Activated naive CD4-positive, alpha-beta T cell treated with anti-CD3 and anti-CD28 coated beads for 36 hours (primary cell): ENCODE measurements at places on chromosomes 5 and 9.
A peak's percentile ranks its signal among the peaks of the same experiment; 100 is the strongest.

DNA sequence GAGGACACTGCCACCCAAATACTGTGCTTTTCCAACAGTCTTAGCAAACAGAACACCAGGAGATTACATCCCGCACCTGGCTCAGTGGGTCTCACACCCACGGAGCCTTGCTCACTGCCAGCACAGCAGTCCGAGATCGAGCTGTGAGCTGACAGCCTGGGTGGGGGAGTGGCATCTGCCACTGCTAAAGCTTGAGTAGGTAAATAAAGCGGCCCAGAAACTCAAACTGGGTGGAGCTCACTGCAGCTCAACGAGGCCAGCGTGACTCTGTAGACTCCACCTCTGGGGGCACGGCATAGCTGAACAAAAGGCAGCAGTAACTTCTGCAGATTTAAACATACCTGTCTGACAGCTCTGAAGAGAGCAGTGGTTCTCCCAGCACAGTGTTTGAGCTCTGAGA is 28.8 kb downstream of the EPB41L4A start:
- no peak for DNase-seq

GRCh38 chr5:156481741-156482140 is 154.8 kb downstream of the SGCD start:
- DNase-seq = no peak

DNA sequence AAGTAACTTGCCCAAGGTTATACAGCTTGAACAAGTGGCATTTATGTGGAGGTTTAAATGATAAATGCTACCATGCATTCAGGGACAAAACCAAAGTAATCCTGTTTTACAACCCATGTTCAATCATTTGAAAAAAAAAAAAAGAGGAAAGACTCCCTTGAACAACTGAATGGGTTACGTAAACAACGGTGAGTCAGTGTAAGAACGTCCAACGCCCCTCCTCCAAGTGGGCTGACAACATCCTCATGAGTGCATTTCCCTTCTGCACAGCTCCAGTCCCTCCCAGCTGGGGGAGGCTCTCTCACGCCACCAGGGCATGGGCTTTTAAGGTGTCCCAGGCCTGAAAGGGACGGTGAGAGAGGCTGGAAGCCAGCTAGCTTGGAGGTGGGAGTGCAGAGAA is 90.0 kb downstream of the PRRT1B start:
- DNase-seq = peak; percentile 92

DNA sequence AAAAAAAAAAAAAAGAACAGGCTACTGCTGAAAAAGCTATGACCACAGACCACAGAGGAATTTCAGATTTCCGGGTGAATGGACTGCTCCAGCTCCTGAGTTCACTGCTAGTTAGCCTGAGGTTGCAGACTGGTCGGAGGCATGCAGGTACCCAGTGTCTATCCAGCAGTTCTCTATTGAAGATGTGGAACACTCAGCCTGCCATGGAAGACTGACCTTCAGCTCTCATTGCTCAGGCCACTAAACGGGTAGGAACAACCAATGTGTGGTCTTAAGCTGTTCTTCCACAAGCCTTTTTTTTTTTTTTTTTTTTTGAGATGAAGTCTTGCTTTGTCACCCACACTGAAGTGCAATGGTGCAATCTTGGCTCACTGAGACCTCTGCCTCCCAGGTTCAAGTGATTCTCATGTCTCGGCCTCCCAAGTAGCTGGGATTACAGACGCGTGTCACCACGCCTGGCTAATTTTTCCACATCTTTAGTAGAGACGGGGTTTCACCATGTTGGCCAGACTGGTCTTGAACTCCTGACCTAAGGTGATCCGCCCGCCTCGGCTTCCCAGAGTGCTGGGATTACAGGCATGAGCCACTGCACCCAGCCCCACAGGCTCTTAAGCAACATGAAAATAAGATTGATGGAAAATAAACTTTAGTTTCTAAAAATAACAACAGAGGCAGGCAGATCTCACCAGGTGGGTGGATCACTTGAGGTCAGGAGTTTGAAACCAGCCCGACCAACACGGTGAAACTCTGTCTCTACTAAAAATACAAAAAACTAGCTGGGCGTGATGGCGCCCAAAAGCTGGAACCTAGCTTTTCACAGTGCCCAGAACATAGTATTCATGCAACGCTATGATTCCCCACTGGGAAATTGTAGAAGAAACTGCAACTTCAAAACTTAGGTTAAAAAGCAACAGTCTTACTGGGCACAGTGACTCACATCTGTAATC is 20.0 kb upstream of the NPM1 start:
- DNase-seq = no peak

GRCh38 chr5:149062371-149063016 is 368 bp downstream of the SH3TC2 start:
- no peak for DNase-seq

- DNase-seq = no peak
Measured at GRCh38 chr5:172429201-172429940, 25.0 kb downstream of the SH3PXD2B start.

DNA sequence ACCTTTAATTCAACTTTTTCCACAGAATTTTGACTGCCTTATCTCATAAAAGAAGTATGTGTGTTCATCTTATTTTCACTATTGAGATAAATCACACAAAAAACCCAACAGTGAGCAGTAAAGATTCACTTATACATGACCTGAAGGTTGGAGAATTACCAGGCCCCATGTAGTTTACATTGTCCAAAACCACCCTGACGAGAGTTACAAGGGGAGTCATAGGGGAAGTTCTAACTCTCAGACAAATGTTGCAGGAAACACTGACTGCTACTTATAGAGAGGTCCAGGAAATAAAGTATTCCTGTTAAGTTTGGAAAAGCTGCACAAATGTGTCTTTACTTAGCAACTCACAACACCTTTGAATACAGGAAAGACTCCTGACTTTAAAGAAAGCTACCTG is 14.1 kb downstream of the SPATA9 start:
- no peak for DNase-seq

DNA sequence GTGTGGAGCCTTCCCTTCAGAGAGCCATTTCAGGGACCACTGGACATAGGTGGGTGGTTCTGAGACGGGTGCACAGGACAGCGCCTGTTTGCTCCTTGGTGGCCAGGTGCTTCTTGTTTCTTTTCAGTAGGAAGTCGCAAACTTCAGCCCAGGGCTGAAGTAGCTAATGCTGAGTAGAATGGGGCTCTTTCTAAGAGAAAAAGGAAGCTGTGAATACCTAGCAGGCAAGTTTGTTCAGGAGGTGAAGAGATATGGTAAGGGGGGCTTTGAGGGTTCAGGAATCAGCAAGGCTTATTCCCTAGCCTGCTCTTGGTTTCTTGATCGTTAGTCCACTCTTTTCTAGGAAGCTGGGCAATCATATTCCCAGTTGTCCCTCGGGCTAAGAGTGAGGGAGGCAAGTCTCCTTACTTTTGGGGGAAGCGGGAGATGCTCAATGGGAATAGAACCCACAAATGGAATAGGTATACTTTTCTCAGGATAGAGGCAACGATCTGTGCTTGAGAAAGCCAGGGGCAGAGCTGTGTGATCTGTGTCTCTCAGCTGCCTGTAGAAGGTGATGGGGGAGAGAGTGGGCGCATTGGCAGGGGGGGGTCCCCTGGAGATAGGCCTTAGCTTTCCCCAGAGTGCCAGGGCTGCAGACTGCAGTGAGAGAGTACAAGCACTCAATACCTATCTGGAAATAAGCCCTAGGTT is 1.9 kb upstream of the PURA start:
- DNase-seq = no peak

GRCh38 chr5:80101993-80102392 is 66.8 kb downstream of the THBS4 start:
- DNase-seq = no peak

GRCh38 chr5:31232273-31232888 is 38.9 kb downstream of the CDH6 start:
- peak; percentile 9 for DNase-seq

- DNase-seq = peak; percentile 88
Measured at GRCh38 chr5:172113036-172113435, 75.0 kb downstream of the STK10 start.

- no peak for DNase-seq
Measured at GRCh38 chr9:130995086-130996011, 13.6 kb upstream of the LAMC3 start.

GRCh38 chr5:123088031-123088805 is 823 bp upstream of the PRDM6 start:
- DNase-seq = no peak

- no peak for DNase-seq
Measured at GRCh38 chr9:96476591-96476990, 26.6 kb downstream of the HABP4 start.

GRCh38 chr5:2701592-2701991 is 49.9 kb downstream of the IRX2 start:
- DNase-seq = no peak

GRCh38 chr5:137847687-137848086 is 20.0 kb upstream of the MYOT start:
- DNase-seq = no peak

GRCh38 chr9:17116400-17116837 is 18.4 kb upstream of the CNTLN start:
- DNase-seq = no peak

DNA sequence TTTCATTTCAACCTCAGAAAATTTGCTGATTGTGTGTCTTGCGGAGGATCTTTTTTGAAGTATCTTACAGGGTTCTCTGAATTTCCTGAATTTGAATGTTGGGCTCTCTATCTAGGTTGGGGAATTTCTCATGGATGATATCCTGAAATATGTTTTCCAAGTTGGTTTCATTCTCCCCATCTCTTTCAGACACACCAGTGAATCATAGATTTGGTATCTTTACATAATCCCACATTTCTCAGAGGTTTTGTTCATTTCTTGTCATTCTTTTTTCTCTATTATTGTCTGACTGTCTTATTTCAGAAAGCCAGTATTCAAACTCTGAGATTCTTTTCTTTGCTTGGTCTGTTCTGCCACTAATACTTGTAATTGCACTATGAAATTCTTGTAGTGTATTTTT is 456.9 kb downstream of the PRELID2 start:
- DNase-seq = no peak

GRCh38 chr5:168424594-168425323 is 61.5 kb upstream of the RARS1 start:
- no peak for DNase-seq

DNA sequence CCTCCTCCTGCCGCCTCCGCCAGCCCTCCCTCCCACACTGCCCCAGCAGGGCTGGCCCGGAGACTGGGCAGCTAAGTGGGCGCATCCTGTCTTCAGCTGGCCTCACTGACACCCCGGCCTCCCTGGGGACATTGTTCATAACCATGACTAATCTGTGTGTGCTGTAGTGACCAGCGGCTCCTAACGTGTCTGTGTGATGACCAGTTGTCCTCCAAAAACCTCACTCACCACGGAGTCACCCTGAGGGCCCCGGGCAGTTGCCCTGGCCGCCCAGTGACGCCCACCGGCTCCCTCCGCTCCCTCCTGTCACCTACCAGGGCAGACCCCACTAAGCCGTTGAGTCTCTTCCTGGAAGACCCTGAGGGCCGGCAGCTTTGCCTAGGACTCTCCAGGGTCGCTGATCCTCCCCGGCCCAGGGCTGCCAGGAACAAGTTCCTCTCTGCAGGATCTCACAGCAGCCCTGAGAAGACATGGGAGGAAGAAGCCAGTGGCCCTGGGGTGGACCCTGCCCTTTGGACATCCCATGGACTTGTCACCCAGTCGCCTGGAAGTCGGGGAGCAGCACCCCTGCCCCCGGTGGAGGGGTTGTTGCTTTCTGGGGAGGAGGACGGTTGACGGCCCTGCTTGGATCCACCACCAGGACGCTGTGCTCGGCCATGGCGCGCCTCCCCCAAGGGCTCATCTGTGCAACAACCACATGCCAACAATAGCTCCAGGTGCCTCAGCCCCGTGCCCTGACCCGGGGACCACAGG is 110.2 kb upstream of the LMX1B start:
- no peak for DNase-seq

GRCh38 chr9:136255896-136256890 is 10.6 kb upstream of the QSOX2 start:
- no peak for DNase-seq

GRCh38 chr5:138339091-138339456 is 1.0 kb downstream of the FAM53C start:
- peak; percentile 12 for DNase-seq

- no peak for DNase-seq
Measured at GRCh38 chr5:125100951-125101350, 354.5 kb upstream of the ZNF608 start.

DNA sequence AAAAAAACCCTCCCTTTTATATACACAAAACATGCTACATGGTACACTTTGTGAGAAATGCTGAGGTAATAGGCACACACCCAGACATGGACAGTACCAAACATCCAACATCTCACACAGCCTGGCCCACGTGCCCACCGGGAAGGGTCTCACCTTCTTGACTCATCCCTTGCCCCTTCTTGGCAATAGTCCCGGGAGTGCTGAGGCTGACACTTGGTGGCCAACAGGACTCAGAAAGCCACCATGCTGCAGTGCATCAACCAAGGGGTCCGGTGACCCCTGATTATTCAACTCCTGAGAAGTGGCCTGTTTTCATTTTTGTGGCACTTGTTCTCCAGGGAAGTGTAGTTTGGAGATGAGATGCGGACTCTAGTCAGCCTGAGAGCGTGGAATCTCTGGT is 35.0 kb downstream of the ANGPTL2 start:
- no peak for DNase-seq

GRCh38 chr5:163489745-163490075 is 15.7 kb upstream of the MAT2B start:
- DNase-seq = no peak

DNA sequence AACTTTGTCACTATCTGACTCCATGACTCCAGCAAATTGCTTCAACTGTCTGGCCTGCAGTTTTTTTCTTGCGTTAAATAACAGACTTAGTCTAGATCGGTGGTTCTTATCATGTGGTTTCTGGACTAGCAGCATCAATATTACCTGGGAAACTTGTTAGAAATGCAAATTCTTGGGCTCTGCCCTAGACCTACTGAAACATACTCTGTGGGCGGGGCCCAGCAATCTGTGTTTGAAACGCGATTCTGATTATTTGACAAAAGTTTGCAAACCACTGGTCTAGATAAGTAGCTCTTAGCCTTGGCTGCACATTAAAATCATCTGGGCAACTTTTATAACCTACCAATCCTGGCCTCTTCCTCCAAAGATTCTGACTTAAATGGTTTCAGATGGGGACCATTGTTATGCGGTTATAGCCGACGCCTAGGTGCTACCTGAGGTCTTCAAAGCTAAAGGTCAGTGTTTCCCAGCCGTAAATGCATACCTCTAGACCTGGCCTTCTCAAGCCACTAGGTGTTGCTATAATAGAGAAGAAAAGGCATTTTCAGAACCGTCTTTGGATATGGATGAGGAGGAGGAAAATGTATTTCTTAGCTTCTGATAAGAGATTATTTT is 74.0 kb downstream of the C9orf85 start:
- DNase-seq = no peak
